Frontal cortex (tissue), 4 donors: ENCODE measurements at places on chromosomes 13 and 19. TPM values are rescaled to one million over a fixed set of nuclear protein-coding genes. Genes with fewer than 3 reads are reported as not detected.

SLC17A7 gene
- 13.9 TPM for total RNA-seq

FGF21 gene
- not detected for total RNA-seq

TEX29 gene
- not detected for total RNA-seq

BICRA gene
- 4.1 TPM for total RNA-seq

ZNF577 gene
- total RNA-seq, result 64.8 TPM

CD33 gene
- total RNA-seq, result 0.41 TPM

C19orf81 gene
- total RNA-seq, result not detected
